ENCODE measurements at places on chromosomes 5 and 9.

DNA sequence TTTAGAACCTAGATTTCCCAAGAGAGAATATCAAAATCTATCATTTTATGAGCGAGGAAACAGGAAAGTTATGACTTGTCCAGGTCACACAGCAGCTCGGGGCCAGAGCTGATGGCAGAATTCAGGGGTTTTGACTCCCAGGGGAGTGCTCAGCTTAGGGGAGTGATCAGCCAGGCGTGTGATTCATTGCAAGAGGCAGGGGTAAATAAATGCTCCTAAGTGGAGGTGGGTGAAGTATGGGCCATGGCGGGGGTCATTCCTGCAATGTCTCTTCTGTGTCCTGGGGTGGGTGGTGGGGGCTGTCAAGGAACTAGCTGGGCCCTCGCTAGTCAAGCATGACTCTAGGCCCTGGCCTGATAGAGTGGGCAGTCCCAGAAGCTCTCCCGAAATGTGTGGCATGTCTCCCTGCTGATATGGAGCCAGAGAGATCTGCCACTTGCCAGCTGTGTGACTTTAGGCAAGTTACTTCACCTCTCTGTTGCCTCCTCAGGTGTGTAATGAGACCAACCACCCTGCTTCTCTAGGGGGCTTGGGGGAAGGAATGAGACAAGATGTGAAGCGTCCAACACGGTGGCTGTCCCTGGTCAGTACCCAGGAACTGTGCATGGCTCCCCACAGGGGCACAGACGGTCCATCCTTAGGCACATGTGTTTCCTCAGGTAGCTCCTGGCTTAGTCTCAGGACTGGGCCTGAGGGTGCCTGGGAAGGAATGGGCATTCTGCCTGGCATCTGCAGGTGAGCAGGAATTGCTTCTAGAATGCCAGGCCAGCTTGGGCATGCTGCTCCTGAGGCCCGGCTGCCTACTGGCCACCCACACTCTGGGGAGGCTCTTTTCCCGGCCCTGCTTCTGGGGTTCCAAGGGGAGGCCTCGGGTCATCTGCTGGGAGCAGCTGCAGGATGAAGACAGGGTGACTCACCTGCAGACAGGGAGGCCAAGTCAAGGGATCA is 36.5 kb upstream of the SH3PXD2B start:
- DNase-seq: no peak

- DNase-seq: no peak
Observed at GRCh38 chr5:18091142-18091541, 456.9 kb downstream of the TAF11L14 start.

DNA sequence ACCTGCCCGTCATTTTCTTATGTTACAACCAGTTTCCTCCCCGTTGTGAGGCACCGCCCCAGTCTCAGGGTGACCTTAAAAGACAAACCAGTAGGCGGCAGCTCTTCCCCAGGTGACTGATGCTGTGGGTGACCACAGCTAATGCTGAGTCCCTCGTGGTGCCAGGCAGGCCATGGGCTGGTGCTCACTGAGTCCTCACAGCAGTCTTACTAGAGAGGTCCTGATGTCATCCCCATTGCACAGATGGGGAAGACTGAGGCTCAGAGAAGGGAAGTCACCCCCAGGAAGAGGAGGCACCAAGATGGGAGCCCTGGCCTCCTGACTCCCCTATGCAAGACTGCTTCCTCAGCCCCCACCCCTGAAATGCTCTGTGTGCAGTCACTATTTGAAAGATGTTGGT is 978 bp downstream of the CFAP157 start:
- DNase-seq: no peak

DNA sequence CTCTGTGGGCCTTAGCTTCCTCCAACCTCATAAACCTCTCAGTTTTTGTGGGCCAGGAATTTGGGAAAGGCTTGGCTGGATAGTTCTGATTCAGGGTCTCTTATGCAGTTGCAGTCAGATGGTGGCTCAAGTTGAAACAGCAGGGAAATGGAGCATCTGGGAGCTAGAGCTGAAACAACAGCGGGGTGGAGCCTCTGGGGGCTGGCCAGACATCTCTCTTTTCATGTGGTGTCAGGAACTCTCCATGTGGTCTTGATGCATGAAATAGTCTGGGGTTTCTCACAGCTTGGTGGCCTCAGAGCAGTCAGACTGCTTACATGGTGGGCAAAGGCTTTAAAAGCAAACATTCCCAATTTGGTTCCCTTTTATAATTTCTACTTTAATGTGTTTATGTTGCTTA is 13.5 kb downstream of the ZNF346 start:
- no peak for DNase-seq

DNA sequence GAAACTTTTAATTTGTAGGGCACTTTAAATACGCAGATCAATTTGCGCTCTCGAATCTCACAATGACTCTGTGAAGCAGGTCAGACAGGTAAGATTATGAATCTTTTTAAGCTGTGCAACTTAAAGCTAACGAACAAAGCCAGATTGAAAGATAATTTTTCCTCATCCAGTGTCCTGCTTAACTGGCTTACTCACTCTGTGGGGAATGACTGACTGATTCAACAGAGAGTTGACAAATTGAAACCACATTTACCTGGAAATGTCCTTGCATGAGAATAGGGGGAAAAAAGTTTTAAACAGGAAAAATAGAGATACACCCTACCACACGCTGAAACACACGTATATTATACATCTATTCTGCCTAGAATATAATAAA is 187.9 kb downstream of the MAN2A1 start:
- peak; percentile 3 for DNase-seq

DNA sequence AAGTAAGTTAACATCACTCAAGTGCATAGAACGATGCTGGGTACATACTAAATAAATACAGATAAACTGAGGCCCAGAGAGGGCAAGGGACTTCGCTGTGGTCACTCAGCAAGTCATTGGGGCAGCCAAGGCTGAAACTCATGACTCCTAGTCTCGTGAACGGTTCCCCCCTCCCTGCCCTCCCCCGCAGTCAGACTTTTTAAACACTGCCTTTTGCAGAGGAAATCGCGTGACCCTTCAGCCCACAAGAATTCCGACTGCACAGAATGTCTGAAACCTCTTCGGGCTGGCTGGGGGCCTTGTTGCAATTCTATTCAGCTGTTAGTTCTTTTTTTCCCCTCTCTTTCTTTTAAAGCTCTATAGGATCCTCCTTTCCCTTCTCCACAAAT is 28.1 kb downstream of the NEK6 start:
- peak; percentile 67 for DNase-seq

- DNase-seq: no peak
Observed at GRCh38 chr9:134871697-134872340, 8.8 kb upstream of the FCN2 start.

Measured in HTR-8/SVneo (cell line).